ENCODE measurements at places on chromosomes 2 and 18.

DNA sequence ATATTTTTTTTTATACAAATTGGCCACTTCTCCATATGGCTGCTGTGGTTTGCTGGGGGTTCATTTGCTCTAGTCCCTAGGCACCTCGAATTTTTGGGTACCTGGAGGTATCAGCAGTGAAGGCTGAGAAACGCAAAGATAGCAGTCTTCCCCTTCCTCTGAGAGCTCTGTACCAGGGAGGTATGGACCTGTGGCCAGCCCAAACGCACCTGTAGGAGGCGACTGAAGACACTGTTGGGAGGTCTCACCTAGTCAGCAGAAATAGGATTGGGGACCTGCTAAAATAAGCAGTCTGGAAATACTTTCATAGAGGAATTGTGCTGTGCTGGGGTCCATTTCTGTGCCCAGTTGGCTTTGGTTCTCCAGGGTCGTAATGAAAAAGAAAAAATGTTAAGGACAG is 292.2 kb upstream of the CYP26B1 start:
- DNase-seq: no peak

GRCh38 chr2:231373786-231374349 is 21.6 kb upstream of the B3GNT7 start:
- DNase-seq: no peak

DNA sequence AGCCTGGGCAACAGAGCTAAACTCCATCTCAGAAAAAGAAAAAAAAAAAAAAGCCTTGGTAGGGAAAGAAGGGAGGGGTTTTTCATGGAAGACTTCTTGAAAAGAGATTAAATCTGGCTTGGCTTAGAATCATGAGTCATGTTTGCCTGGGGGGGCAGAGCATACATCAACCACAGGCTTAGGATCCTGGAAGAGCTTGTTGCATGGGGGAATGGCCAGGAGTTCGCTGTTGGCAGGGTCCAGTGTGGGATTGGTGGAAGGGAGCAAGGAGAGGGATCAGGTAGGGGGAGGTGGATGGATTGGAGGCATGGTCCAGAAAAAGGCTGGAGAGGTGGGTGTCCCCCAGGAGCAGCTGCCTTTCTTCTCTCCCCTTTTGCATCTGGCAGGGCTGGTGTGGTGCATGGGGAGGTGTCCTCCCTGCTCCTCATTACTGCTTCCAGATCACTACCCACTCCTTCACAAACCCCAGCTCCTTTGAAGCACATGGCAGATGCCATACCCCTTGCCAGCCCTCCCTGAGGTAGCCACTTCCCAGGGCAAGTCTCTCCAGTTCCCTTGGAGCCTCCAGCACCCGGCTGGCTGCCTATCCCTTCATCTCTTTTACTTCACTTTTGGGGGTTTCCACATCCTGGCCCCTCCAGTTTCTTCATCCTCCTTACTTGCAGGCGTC is 2.5 kb downstream of the ARMC9 start:
- DNase-seq: no peak

- no peak for DNase-seq
Measured at GRCh38 chr2:128832946-128833663, 514.4 kb upstream of the HS6ST1 start.
